ENCODE measurements at places on chromosomes 4 and X.

GRCh38 chrX:41688835-41689234 is at the start of gene GPR34:
TSS of gene GPR34 (plus strand) at chrX:41688973. CDS start at chrX:41695634, 6,661 bp downstream.
- no peak for DNase-seq

GRCh38 chrX:97605271-97605670 is 721.6 kb downstream of the RPA4 start:
- DNase-seq, result no peak

GRCh38 chr4:69830560-69831269 is 29.2 kb downstream of the SULT1E1 start:
- no peak for DNase-seq

- DNase-seq, result no peak
These were observed 375.7 kb upstream of the AADAT start for GRCh38 chr4:170465429-170465828.

GRCh38 chr4:139898293-139898692 is 232.7 kb downstream of the MGST2 start:
- DNase-seq, result no peak

GRCh38 chr4:151219091-151219490 is 57.9 kb upstream of the PRSS48 start:
- no peak for DNase-seq

DNA sequence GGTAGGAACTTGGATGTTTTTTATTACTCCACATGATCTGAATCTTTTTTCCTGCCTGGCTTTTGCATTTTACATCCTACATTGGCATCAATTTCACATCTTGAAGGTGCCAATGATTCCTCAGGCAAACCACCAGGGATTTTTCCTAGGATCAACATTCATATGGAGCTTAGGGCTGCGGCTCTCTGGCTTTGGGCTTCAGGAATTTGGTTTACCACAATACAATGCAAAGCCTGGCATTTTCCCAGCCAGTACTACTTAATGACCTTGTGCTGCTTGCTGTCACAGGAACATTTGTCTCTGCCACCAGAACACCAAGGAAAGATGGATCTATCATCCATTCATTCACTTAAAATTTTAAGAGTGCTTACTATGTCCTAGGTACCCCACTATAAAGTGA is 180.7 kb downstream of the PDGFC start:
- peak; percentile 78 for DNase-seq

DNA sequence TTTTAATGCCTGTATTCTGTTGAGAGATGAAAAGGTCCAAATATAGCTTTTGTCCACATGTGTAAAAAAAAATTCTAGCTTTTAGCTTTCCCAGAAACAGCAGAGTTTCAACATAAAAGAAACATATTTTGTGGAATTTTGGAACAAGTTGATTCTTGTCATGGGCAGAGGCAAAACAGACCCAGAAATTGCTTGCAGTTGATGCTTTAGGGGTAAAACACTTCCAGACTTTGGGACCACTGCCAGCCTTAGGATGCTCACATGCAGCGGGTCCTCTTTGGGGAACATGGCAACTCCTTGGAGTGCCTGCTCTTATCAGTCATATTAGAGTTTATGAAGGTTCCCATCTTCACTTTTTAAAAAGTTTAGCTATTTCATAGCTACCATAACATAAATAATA is 30.4 kb downstream of the DCLK2 start:
- no peak for DNase-seq

- DNase-seq, result peak; percentile 31
These were observed 100.3 kb upstream of the PDE5A start for GRCh38 chr4:119728692-119729593.

DNA sequence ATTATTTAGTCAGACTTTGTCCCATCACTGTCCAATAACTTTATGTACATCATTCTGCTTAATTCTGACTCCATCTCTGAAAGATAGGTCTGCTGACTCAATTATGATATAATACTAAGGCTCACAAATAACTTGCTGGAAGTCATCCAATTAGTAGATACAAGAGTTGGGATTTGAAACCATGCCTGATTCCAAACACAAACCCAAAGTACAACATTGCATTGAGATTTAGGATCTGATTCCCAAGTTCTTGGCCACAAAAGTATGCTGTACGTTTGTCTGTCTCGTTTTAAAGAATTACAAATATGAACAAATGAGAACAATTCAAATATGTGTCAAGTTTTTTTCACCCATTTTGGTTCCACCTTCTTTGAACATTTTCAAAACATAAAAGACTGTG is 108.8 kb downstream of the AMELX start:
- no peak for DNase-seq

GRCh38 chr4:37628977-37629609 is 57.1 kb downstream of the RELL1 start:
- peak; percentile 90 for DNase-seq

- DNase-seq, result peak; percentile 34
These were observed 13.6 kb upstream of the MAGED4B start for GRCh38 chrX:52082578-52082977.

DNA sequence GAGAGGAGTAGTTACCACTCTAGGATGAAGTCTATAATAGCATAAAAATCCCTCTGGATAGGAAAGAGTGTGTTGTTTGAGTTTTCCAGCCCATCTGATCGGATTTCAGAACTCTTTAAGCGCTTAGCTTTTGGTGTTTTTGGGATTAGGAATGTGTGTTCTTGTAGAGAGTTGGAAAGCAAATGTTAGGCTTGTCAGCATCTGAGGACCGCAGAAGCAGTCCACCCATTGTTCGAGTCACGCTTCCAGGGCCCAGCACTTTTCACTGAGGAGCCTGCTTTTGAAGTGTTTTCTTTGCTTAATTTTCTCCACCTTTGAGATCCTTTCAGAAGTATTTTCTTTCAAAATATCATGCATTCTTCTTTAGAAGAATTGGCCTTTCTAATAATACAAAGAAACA is 306.2 kb downstream of the TENM3 start:
- no peak for DNase-seq

- DNase-seq, result peak; percentile 50
These were observed 54.0 kb downstream of the SLC9A7 start for GRCh38 chrX:46704767-46705386.

DNA sequence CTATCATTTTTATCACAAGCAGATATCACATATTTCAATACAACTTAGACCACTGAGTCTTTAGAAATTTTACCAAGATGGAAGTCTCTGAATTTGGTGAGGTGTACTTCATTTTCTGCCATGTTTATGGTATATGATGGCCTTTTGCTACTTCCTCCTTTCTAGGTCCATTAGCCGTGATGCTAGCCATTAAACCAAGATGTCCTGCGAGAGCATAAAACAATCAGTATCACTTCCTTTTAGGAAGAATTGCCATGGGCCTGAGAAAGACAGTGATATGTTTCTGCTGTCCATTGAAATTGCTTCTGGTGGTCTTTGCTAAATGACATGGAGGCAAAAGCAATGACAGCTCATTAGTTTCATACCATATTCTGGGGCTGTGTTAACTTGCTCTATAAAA is 1851.7 kb upstream of the IGFBP7 start:
- DNase-seq, result no peak

DNA sequence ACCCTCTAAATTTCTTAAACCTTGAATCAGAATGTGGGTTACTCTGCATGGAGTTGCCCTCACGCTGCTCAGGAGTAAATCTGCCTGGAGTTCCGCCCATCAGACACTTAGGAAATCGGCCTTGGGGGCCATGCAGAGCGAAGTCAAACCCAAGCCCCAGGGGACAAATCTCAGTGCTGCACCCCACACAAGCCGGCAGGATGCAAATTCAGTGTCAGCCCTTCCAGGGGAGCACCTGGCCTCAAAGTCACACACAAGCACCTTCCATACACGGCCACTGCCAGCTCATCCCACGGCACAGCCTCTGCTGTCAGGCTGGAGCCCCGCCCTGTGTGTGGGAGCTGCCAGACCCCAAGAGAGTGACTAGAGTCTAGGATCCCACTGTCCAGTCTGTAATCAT is 27.4 kb downstream of the RNF212 start:
- no peak for DNase-seq

GRCh38 chrX:146615628-146616348 is 193.8 kb upstream of the CXorf51B start:
- no peak for DNase-seq

- peak; percentile 10 for DNase-seq
These were observed 56.8 kb downstream of the SMIM20 start for GRCh38 chr4:25970691-25971432.

DNA sequence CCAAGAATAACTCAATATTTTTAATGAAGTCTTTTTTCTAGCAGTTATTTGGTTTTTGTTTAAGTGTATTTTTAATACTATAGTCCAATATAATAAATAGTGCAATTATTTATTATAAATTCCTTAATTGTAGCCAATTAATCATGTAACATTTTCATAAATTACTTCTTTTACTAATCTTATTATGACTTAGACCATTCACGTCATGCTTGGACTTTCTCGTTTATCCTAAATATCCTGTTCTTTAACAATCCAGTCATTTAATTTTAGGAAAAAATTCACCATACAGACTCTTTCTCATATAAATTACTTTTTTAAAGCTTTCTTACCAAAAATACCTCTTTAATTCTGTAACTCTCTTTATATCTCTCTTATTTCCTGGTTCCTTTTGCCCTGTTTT is 350.1 kb downstream of the AR start:
- peak; percentile 11 for DNase-seq

DNA sequence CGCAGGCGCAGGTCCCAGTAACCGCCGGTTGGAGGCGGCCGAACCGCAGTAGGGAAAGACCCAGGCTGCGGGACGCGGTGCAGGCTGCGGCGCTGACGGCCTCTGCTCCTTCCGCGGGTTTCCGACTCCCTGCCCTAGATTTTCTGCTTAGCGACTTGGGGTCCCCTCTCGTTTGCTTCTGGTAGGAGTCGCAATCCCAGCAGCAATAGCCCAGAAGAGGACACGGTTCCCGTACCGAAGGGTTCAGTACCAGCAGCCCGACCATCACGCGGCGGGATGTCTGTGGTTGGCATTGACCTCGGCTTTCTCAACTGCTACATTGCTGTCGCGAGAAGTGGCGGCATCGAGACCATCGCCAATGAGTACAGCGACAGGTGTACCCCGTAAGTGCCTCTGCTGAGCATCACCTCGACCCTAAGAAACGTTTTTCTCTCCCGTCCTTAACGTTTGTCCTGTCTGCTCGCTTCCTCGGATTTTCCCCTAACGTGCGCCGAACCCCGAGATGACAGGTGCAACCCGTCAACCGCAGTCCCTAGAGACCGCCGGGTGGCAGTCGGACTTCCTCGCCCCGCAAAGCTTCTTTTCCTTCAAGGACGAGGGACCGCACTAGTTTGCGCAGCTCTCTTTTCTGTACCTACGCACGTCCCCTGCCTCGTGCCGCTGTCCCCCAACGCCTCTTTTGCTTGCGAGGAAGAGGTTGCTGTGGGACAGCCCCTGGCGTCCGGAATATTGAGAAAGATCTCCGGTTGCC is at the start of gene HSPA4L:
Gene HSPA4L (plus strand): TSS at position 48 of the 751 bp plus-strand sequence. CDS start 229 bp downstream, at position 277.
- peak; percentile 69 for DNase-seq

DNA sequence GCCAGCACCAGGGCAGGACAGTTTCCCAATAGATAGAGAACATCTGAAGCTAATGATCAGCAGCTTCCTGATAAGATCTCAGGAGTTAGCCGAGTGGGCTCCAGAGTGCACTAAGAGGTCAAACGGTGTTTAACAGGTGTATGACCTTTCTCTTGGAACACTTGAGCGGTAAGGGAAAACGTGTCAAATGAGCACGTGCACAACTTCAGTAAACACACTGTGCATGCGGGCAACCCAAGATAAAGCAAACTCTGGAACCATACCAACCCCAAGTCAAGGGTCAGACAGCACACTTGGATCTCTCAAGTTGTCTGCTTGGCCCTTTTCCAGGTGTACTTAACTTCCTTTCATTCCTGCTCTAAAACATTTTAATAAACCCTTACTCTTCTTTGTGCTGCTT is 1941.5 kb upstream of the PCDH10 start:
- DNase-seq, result no peak

- DNase-seq, result no peak
These were observed 7.4 kb downstream of the WDR44 start for GRCh38 chrX:118353081-118353850.

- DNase-seq, result no peak
These were observed 85.9 kb upstream of the PAK3 start for GRCh38 chrX:111010111-111010510.

- DNase-seq, result no peak
These were observed 13.8 kb upstream of the STK26 start for GRCh38 chrX:132009350-132009749.
